Stimulated activated CD8-positive, alpha-beta memory T cell treated with anti-CD3 and anti-CD28 coated beads, Interleukin-2, amount 100 ng/mL, for 1 hour (primary cell): ENCODE measurements at places on chromosomes 12 and 14.
A peak's percentile ranks its signal among the peaks of the same experiment; 100 is the strongest.

DNA sequence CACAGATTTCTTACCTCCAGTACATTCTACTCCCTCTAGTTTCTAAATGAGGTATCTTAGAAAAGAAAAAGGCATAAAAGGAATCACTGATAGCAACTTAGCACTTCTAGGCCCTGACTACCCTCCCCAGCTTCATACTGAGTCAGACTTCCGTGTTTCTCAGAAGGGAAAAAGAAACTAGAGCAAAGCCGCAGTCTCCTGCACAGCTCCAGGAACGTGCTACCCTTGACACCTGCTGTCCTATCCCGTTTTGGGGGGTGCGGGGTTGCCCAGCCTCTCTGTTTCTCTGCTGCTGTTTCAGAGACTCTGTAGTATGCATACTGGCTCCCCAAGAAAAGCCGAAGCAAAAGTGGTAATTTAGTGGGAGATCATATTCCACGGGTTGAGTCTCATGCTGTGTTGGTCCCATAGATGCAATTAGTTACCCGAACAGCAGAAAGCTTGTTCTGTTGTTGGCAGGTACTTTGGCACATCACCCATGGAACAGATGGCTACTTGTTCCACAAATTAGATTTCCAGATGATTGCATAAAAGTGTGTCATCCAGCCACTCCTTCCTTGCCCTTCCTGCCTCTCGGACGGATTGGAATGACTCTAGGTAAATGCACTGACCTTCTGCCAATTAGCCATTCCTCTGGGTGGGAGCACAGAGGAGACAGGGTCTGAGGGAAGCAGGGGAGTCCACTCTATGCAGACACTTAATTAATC, 438.1 kb downstream of the FUT8 start:
- DNase-seq: peak; percentile 13

- no peak for DNase-seq
Observed at GRCh38 chr14:78399316-78399889, 229.2 kb downstream of the NRXN3 start.

DNA sequence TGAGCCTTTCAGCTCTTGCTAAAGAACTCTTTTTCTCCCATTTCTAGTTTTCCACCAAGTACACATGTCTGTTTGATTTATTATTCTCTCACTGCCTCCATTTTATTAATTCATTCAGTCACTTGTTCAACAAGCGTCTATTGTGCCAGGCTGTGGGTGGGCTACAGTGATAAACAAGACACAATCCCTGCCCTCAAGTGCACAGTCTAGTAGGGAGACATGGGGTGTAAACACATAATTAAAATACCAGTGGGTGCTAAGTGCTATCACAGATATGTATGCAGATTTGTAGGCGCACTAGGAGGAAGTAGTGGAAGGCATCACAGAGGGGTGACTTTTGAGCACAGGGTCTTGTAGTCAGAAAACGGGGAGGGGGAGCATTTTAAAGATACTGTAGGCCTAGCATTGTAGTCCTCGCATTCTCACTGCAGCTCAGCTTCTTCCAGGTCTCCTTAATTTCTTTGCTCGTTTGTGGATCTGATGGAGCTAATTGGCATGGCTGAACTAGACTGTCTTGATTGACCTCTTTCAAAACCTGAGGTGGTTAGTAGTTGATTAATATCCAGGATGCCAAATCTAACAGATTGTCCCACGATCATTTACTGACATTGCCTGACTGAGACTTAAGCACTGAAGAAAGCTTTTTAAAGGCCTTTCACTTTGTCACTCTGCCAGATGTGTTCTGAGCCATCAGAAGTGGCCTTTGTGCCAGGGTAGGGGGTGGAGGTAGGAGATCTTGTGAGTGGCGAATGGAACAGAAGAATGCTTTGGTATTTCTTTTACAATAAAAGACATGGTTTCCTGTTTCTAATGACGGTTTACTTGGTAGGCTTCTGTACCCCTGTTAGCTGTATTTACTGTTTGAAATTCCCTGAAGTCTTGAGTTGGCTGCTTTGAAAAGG, 116.9 kb downstream of the DIP2B start:
- no peak for DNase-seq

GRCh38 chr12:69701826-69702225, 2.7 kb upstream of the BEST3 start:
- no peak for DNase-seq

DNA sequence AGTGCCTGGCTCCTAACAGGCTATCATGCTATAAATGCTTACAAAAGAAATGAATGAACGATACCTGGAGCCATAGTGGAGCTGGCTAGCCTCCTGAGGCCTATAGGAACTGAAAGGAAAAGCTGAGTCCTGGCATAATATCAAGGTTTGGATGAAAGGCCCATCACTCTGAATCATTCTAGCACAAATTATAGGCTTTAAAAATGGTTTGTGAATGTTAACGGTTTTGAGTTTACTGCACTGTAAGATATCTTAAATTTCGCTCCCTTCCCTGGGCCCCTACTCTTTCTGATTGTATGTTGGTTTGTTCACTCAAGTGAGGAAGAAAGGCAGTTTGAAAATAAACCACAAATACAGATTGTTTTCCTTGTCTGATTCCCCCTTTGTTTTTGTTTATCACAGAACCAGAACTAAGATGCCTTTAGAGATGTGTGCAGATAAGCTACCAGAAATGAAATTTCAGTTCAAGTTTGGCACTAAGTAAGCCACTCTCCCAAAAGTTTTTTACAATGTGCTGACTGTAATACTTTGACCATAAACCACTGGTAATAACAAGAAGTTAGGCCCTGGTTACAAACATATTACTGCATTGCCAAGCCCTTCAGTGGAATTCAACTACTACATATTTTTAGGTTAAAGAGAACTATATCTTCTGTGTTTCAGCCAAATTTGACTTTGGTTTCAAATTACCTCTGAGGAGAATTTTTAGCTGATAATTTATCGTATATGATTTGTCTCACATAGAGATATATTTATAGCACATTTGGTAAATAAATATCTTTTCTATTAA, 89.5 kb downstream of the ALX1 start:
- DNase-seq: no peak

DNA sequence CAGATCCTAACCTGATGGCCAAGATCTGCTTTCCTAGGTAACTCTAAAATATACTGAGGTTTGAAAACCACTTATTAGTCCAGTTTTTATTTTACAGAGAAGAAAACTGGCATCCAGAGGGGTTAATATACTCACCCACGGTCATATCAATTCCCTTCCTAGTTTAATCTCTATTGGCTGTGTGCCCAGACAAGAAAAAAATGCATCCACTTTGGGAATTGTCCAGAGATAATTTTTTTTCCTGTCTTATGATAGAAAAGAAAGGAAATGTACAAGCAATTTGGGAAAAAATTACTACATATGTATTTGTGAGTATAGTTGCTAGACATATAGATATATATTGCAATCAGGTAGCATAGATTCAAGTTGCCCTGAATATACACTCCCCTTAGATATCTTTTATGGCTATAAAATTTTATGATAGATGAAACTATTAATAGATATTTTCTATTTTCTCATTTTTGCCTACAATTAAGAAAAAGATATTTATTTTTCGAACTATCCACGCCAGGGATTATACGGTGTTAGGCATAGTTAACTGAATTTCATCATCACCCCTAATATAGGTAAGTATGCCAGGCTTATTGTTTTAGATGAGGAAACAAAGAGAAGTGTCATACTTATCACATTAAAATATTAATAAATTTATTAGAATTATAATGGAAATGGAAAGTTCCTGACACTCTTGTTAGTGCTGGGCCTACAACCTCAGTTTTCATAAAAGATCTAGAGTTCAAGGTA, 100.5 kb upstream of the SLC38A2 start:
- DNase-seq: no peak

GRCh38 chr12:128388461-128389000, 121.6 kb downstream of the TMEM132C start:
- no peak for DNase-seq

DNA sequence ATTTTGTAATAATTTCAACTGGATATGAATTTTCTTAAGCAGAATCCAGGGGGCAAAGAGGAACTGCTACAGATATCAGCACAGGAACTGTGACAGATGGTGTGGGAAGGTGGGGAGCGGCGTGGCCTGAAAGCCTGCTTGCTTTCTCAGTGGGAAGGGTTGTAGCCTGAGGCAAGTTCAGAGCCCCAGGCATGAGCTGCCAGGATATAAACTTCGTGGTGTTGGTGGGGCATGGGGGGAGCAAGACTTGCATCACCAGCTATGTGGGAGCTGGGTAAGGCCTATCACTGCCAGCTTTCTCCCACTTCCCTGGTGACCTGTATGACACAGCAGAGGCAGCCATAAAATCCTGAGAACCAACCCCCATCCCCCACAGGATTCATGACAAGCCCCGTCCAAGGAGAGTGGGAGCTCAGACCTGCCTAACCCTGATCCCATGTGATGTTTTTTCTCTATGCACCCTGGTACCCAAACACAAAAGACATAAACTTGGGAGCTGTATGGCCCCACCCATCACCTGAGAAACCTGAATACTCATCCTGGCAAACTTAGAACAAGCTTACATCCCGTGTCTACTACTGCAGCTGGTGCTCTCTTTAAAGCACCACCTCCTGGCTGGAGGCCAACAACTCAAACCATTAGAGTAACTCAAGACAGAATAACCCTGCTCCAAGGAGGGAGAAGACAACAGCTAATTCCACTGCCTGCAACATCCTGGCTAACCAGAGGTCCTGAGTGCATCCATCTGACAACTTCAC, 16.5 kb downstream of the CLEC1A start:
- DNase-seq: no peak

GRCh38 chr14:25003537-25003936, 46.4 kb downstream of the STXBP6 start:
- no peak for DNase-seq

- DNase-seq: no peak
Observed at GRCh38 chr12:121288158-121288845, 8.2 kb downstream of the CAMKK2 start.

DNA sequence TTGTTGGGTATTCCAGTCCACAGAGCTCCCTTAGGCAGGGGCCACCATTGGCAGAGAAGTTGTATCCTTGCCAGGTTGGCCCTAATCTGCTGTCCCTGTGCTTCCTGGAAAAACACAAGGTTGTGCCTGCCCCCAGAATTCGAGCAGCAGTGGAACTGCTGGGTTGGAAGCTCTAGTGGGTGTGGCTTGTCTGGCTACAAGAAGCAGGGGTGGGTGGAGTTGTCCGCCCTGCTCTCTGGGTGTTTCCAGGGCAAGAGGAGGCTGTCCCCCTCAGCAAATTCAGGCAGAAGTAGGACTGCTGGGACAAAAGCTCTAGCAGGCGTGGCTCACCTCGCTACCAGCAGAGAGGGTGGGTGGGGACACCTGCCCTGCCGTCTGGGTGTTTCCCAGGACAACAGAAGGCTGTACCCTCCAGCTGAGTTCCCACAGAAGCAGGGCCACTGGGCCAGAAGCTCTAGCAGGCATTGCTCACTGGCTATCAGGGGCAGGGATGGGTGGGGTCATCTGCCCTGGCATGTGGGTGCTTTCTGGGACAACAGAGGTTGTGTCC, 72.8 kb upstream of the NPAS3 start:
- DNase-seq: no peak

DNA sequence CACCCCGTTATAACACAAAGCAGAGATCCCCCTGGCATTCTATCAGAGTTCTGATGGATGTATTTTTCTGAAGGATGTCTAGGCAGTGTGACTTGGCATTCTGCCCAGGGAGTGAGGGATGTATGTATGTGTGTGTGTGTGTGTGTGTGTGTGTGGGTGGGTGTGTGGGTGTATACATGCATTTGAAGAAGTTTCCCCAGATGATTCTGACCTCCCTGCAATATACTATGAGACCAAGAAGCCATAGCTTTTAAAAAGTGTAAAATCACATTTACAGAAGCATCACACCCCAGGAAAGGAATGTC, 59.7 kb upstream of the NAP1L1 start:
- no peak for DNase-seq

DNA sequence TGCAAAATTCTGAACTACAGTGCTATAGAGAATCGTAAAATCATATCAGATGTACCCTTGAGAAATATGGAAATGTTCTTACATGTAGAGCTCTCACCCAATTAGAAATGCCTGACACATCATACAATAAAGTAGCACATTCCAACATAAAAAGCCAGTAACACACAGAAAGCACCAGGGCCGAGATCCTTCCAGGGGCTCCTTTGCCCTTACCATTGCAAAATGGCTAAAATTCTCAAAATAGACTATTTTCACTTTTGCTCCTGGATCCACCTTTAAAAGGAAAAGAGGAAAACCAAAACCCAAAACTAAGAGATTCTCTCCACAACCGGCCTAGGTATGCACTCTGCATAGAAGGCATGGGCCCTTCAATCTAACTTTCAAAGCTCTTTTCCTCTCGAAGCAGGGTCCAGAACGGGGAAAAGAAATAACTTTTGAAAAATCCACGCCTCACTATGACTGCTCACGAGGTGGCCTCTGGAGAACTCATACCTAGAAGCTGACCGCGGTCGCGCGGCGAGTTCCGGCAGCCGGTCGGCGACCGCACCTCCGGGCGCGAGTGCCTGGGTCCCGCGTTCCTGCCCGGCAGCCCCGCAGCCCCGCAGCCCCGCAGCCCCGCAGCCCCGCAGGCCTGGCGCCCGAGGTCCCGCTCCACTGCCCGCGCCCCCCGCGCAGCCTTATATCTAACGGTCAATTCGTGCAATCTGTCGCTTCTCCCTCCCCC, 2.7 kb downstream of the OTX2 start:
- no peak for DNase-seq

DNA sequence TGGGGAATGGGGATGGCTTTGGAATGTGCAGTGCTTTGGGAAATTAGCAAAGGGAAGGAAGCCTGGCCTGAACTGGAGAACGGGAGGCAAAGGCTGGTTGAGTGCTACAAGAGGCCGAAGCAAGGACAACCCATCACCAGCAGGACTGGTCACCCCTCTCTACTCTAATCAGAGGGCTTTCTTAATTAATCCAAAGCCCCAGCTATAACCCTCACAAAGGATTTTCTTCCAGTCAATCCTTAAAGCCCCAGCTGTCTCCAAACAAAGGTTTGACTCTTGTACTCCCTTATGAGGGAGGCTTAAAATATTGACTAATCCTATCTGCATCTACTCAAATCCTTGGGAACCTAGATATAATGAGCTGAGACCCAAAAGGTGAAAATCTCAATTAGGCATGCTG, 256.3 kb downstream of the NTF3 start:
- DNase-seq: no peak

DNA sequence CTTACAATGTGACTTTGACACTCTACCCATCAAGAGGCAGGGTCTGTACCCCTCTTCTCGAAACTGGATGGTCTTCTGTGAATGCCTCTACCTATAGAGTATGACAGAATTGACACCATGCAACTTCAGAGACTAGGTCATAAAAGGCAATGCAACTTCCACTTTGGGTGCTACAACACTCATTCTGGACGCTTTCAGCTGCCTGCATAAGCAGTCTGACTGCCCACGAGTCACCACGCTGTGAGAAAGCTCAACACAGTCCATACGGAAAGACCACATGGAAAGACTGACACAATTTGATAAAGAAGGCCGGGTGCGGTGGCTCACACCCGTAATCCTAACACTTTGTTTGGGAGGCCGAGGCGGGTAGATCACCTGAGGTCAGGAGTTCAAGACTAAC, 14.9 kb downstream of the SLC7A7 start:
- DNase-seq: no peak

- DNase-seq: no peak
Observed at GRCh38 chr14:105839425-105840265, 313.3 kb downstream of the TMEM121 start.
